ENCODE measurements at places on chromosomes 2 and 18.

- DNase-seq, result no peak
Observed at GRCh38 chr18:65983750-65984149, 232.9 kb downstream of the CDH7 start.

- no peak for DNase-seq
Observed at GRCh38 chr18:79787527-79787864, 10.2 kb upstream of the KCNG2 start.

- DNase-seq, result peak; percentile 50
Observed at GRCh38 chr2:166180951-166181812, 53.4 kb upstream of the SCN1A start.

DNA sequence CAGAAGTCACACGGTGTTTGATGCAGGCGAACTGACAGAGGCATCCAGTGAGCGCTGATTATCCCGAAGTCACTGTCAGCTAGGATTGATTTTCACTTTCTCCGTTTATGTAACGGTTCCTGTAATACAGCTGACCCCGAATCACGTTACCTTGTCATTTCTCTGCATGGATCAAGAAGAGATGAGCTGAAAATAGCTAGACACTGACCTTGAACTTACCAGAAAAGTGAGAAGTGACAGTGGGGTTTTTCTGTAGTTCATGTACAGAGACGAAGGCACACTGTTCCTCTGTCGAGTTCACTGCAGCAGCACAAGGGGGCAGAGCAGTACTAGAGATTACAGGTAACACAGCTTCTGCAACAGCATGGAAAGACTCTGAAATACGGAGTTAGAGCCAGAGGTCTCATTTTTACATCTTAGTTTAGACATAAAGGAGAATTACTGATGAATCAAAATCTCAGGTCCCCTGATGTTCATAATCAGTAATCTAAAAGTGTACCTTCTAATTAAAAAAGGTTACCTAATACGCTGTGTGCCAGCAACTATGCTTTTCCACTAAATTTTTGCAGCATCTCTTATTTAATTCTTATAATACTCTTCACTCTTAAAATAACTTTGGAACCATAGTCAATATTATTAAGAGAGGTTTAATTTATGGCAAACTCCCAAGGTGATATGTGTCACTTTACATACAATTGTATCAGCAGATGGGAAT is 33.1 kb downstream of the ARHGAP15 start:
- peak; percentile 69 for DNase-seq

- DNase-seq, result no peak
Observed at GRCh38 chr2:178700136-178700535, 107.1 kb downstream of the TTN start.

DNA sequence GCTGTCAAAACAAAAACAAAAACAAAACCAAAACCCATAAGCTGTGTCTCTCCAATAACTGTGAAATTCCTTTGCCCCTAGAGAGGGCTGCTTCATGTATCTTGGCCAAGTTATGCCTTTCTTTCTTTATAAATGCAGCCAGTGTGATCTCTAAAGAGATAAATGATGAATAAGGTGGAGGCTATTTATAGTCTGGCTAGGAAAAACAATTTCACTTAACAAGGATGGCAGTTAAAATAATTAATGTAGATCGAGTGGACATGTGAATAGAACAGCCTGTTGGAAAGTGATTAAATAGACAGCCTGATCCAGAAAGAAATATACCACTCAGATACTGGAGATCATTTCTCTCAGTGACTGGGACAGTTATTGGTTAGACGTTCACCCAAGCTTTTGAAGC is 1666.9 kb upstream of the CELF4 start:
- DNase-seq, result no peak

DNA sequence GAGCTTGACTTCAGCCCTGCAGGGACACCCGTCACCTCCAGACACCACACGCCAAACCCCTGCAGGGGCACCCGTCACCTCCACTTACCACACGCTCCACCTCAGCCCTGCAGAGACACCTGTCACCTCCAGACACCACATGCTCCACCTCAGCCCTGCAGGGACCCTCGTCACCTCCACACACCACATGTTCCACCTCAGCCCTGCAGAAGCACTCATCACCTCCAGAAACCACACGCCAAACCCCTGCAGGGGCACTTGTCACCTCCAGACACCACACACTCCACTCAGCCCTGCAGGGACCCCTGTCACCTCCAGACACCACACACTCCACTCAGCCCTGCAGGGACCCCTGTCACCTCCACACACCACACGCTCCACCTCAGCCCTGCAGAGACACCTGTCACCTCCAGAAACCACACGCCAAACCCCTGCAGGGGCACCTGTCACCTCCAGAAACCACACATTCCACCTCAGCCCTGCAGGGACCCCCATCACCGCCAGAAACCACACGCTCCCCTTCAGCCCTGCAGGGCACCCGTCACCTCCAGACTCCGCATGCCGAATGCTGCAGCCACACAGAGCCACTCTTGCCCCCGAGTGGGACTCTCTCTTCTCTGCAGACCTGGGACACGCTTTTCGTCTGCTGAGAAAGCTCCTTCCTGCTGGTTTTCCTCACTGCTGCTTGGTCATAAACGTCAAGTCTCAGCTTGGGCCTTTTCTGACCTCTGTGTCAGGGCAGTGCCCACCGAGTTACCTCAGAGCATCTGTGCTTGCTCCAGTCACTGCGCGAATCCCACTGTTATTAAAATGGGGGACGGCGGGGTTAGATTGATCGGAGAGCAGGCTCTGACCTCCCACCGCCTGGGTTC is 77.5 kb upstream of the SALL3 start:
- no peak for DNase-seq

- DNase-seq, result no peak
Observed at GRCh38 chr2:127605691-127606263, 40.2 kb upstream of the GPR17 start.

- no peak for DNase-seq
Observed at GRCh38 chr18:9113468-9114149, 11.1 kb downstream of the NDUFV2 start.

DNA sequence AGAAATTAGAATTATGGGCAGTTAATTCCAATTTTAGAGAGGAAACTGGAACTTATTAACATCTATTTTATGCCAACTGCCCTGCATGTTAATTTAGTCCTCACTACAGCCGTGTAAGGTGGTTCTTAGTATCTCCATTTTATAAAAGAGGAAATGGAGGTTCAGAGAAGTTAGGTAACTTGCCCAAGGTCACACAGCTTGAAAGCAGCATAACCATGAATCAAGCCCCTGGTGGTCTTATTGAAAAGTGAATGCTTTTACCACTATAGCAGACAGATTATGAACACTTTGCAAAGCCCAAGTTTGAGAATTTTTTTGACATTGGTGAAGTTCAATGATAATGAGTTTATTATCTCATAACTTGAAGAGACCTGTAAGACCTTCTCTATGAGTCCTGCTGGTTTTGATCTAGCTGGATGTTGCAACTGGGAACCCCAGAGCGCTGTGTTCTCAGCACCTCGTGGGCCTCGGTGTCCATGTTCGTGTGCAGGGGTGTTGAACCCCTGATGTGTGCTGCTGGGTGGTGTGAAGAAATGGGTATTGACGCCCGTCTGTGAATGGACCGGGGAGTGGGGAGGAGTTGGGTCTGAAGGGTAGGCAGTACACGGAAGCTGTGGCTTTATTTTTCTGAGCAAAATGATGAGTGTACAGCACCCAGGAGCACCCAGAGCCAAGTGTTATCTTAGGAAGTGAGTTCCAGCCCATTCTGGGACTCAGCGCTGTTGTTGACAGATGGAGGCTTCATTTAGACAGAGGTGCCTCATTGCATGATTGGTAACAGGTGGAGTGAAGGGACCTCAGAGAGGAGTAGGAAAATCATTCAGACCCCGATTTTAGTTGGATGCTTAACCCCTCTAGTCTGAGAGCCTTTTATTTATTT is 9.7 kb downstream of the GREB1 start:
- no peak for DNase-seq

DNA sequence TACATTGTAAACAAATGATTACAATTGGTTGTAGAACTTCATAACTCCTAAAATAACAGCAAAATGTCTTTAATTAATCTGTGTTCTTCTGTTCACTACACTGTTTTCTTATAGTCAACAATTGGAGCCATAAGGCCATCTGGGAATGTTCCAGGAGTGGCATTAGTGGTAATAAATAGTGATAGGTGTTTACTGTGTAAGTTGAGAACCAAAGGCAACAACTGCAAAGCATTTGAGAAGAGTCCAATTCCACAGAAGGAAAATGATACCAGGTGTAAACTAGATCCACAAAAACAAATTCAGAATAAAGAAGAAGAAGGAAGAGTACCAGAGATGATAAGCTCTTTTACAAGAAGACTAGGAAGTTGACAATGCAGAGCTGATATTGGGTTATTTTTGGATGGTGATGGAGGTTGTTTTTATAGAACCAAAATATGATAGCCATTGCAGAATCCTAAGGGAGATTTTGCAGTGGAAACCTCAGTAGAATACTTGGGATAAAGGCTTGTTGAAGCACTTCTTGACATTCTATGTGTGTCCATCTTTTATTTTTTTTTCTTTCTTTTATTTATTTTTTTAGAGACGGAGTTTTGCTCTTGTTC is 52.9 kb downstream of the ANTXR1 start:
- DNase-seq, result no peak

DNA sequence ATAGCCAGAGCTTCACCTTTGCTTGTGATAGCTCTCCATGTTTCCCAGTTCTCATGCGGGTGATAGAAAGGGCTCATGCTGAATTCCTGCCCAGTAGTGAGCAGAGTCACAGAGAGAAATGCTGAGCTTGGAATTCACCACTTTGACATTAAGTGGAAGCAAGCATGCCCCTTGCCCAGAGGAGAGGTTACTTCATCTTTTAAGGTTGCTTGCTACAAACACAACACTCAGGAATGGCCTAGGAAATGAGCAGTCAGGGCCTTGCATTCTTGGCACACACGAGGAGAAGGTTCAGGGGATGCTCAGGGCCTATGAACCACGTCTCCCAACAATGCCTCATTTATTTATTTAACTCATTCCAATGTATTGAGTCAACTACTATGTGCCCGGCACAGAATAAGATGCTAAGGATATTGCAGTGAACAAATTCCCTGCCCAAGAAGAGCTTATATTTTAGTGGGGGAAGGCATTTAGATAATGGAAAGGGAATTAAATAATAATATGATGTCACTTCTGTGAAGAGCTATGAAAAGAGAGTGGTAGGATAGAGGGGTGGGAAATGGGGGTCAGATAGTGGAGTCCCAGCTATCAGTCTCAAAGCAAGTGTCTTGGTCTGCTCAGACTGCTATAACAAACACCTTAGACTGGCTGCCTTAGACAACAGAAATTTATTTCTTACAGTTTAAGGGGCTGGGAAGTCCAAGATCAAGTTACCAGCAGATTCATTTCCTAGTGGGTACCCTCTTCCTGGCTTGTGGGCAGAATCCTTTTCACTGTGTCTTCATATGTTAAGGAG is 42.1 kb downstream of the DDX18 start:
- DNase-seq, result no peak

- DNase-seq, result no peak
Observed at GRCh38 chr2:127256381-127256780, 36.3 kb upstream of the CYP27C1 start.

- no peak for DNase-seq
Observed at GRCh38 chr18:76903386-76903785, 81.0 kb downstream of the ZNF236 start.

DNA sequence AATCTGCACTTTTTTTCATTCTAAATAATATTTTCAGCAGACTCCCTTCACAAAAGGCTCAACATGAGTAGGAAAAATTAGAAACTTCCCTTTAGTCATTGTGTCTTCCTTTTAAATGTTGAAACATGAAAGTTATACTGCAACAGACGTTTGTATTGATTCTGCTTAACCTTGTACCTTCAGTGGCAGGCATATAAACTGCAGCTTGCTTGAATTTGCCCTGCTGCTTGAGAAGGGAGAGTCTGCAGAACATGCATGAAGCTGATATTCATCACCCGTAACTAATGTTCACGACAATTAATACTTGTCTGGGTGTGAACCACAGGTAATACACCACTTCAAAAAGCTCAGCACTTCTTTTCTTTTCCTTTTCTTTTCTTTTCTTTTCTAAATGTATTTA is 294.7 kb upstream of the LRP1B start:
- DNase-seq, result no peak

GRCh38 chr18:37391698-37392548 is 173.7 kb downstream of the CELF4 start:
- DNase-seq, result peak; percentile 39

- no peak for DNase-seq
Observed at GRCh38 chr2:170201734-170202393, 23.9 kb downstream of the MYO3B start.

DNA sequence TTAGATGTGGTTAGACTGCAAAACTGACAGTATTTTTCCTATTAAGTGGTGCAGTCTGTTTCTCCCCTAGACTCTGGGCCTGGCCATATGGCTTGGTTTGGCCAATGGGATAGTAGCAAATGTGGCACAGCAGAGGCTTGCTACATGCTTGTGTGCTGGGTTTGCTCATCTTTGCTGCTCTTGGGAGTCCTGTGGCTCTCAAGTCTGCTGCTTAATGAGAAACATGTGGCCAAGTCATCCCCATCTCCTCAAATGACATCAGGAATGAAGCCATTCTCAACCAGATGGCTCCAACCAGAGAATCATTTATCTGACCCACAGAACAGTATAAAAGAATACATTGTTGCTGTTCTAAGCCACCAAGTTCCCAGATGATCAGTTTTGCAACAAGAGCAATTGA is 57.1 kb upstream of the PAX3 start:
- DNase-seq, result peak; percentile 14

GRCh38 chr2:138485019-138485418 is 16.6 kb upstream of the SPOPL start:
- no peak for DNase-seq

GRCh38 chr2:88871336-88871735 is 179.9 kb downstream of the RPIA start:
- DNase-seq, result no peak

DNA sequence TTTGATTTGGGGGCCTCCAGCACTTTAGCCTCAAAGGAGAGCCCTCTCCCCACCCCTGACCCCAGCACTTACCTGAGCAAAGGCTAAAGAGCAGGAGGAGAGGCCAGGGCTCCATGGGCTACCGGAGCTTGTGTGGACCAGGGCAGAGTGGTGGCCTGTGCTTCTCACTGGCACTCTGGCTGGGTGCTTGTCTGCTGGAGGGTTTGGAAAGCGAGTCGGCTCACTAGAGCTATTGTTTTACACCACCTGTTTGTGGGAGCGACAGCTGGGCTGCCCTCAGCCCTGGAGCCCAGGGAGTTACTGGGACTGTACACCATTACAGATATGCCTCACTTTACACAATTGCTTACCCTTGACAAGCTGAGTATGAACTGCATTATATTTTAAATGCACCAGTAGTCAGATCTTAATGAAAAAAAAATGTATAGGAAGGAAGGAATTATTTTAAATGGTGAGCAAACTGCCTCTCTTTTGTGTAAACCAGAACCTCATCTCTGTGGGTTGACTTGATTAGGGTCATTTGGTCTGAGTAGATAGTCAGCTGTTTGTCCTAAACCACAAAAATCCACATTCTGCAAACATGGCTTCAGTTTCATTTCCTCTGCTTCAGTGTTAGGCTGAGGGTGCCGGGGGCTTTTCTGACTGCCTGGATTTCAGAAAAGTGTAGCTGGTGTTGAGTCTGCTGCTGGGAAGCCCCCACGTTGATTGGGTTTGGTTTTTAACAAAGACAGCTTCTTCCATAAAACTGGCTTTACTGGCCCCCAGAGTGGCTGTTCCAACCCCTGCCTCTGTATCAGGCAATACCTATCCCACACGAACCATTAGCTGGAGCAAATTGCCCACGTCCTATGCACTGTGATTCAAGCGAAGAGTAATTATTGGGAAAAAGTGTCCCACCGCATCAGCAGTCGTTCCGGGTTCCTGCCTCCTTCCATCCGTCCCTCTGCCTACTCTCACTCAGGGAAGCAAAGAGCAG is at the start of gene CHRNA1:
CHRNA1 (minus strand) TSS at position 193 of the 976 bp plus-strand sequence; CDS start at position 115, 78 bp downstream.
- DNase-seq, result no peak

Measured in G401 (cell line).